Stimulated activated CD4-positive, alpha-beta T cell treated with anti-CD3 and anti-CD28 coated beads, Interleukin-4, amount 100 ng/mL, for 24 hours (primary cell): ENCODE measurements at places on chromosomes 12 and 14.

GRCh38 chr12:94122591-94122990 is 25.8 kb upstream of the PLXNC1 start:
- no peak for DNase-seq

DNA sequence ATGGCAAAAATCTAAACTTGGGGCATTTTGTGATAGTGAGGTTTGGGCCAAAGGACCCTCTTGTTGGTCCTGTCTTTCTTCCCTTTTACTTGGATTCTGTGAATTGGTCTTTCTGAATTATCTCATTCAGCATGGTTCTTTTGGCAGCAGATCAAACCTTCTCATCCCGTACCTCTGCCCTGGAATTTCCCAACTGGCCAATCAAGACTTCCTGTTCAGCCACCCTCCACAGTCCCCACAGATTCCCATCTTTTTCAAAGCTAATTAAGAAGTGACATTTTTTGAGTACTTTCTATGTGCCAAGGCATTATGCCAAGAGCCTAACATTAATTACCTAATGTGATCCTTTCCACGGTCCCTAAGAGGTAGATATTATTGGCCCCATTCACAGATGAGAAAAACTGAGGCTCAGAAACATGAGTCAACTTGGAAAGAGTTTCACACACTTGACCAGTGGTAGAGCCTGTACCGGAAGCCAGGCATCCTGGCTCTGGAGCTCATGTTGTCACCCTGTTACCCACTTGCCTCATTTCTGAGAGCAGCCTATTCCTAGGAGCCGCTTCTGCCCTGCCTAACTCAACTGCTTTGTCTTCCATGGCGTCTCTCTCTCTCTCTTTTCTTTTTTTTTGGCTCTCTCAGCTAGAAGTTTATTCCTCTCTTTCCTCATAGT is 135.9 kb downstream of the C12orf75 start:
- no peak for DNase-seq

DNA sequence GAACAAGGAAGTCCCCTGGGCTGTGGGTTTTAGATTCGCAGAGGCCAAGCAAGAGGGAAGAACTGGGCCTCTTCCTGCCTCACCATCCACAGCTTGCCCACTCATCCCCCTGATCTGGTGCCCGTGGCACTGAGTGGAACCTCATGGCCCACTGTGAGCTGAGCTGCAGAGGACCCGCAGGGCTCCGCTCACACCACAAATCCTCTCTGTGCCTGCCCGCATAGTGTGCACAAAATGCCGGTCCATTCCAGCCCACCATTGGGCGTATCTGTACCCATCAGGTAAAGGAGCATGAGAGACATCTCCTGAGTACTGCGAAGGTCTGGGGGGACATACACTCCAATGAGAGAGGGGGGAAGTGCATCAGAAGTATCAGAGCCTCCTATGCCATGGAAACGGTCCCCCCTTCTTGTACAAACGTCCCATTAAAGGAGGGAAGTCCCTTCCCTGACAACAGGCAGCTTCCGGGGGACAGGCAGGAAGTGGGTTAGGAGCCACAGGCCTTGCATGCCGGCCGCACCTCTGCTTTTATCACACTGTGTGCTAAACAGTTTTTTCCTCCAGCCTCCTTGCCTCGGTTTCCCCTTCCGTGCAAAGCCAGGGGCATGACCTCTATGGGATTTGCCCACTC is 309.4 kb upstream of the DIO3 start:
- no peak for DNase-seq

GRCh38 chr14:93832665-93833064 is 44.4 kb upstream of the PRIMA1 start:
- no peak for DNase-seq

GRCh38 chr12:112066566-112066965 is 42.0 kb downstream of the NAA25 start:
- no peak for DNase-seq

- DNase-seq = peak; percentile 61
Measured at GRCh38 chr14:105093038-105093430, 27.8 kb upstream of the GPR132 start.
